ENCODE measurements at places on chromosomes 6 and 20.

DNA sequence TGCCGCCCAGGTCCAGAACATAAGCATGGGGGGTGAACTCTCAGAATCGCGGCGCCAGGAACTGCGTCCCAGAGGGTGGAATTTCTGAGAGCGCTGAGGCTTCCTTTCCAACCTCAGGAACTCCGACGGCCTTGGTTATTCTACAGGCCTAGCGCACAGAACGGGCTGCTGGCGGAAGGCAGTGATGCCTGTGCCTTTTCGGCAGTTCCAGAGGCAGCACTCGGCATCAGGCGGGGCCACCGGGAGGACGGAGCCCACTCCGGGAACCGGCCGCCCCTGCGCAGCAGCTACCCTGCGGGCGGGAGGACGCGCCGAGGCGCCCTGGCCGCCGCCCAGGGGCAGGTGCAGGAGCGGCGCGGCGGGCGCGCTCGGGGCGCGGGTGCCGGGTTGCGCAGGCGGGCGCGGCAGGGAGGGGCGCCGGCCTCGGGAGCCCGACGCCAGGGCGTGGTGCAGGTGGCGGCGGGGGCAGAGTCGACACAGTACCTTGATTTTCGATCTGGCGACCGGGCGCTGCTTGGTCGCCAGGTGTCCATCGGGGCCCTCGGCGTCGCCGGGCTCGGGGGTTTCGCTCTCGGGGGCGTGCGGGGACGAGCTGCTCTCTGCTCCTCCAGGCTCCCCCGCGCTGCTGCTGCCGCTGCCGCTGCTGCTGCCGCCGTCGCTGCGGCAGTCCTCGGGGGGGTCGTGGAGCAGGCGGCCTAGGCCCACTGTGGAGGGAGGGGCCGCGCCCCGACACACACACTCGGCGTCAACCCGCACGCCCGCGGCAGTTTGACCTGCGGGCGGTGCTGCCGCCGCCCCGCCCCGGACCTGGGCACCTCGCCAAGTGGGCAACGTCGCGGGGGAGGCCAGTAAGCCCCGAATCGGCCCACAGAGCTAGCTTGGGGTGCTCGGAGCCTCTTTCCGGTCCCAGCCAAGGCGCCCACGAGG lies 1.3 kb downstream of the OVOL2 start:
- DNase-seq: no peak

GRCh38 chr6:116797585-116797984 lies 31.3 kb downstream of the GPRC6A start:
- no peak for DNase-seq

DNA sequence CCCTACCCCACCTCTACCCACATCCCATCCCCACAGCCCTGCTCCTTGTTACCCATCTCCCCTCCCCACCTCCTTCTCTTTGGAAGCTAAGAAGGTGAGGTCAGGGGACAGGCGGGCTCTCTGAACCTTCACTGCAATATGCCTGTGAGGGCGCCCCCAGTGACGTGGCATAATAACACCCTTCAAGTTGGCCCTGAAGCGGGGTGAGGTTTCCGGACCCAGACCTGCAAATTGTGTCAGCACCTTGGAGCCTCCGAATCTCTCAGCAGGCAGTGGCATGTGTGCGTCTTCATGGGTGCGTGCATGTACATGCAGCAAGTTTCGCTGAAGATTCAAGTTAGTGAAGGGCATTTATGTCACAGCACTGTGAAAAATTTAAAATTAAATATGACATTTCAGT lies 114.6 kb downstream of the SOBP start:
- no peak for DNase-seq

GRCh38 chr6:69026243-69026642 lies 391.2 kb downstream of the ADGRB3 start:
- no peak for DNase-seq

GRCh38 chr6:158687506-158687905 lies 37.7 kb downstream of the SYTL3 start:
- DNase-seq: no peak

GRCh38 chr6:93318121-93318520 lies 101.2 kb downstream of the EPHA7 start:
- DNase-seq: no peak

GRCh38 chr6:38134704-38135088 lies 315.2 kb downstream of the ZFAND3 start:
- peak; percentile 27 for DNase-seq

DNA sequence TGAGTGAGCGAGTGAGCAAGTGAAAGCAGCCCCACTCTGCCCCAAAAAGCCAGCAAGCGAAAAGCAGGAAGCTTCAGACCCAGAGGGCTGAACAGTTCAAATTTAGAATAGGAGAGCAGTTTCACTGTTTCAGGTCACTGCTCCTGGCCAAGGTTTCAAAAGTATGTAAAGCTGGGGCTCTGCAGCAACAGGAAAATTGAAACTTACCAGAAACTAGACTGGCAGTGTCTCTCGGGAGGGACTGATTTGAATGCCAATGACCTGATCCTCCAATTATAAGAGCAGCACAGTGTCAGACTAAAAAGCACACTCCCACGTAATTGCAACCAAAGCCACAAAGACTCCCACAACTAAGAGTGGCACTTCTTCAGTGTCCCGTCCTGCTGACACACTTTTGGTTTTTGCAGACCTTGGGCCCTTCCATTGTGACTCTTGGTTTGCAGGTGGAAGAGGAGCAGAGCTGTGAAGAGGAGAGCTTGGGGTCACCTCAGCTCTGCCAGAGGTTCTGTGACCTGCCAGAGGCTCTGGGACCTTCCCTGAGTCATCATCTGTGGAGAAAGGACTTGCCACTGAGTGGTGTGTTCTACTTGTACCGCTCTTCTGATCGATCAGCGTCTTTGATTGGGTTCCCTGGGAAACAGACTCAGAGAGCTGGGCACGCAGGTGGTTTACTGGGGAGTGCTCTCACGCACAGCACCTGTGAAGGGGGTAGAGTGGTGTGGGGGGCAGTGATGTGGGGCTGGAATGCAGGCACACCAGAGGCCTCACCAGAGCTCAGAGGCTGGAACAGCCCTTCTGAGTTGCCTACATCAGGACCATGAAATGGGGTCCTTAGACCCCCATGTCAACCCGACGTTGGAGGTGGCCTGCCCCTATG lies 52.7 kb upstream of the PTGIS start:
- DNase-seq: no peak

DNA sequence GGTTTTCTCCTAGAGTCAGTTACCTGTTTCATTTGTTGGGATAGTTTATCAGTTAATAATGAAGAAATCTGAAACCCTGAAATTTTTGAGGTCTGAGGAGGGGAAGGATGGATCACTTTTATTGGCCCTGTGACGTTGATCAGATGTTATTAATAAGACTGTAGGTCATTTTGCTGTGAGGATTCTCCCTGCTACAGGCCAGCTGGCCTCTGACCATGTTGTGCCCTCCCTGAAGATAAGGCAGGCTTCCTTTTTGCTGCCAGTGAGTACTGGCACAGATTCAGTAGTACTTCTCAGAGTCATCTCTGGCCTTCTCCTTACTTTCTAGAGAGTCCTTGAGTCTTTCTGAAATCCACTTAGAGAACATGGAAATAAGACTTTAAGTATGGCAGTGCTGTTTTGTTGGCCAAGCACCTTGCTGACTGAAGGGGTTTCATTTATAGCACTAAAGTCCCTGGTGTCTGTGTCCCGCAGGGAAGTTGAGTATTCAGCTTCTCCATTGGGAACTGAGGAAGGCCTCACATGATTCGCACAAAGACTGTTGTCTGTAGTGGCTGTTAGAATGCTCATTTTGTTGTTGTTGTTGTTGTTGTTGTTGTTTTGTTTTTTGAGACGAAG lies 202.6 kb downstream of the DTNBP1 start:
- DNase-seq: no peak

- DNase-seq: no peak
Measured at GRCh38 chr6:72953971-72954381, 271.3 kb downstream of the KHDC1L start.

GRCh38 chr6:112253498-112253840 lies 898 bp downstream of the LAMA4 start:
- no peak for DNase-seq

DNA sequence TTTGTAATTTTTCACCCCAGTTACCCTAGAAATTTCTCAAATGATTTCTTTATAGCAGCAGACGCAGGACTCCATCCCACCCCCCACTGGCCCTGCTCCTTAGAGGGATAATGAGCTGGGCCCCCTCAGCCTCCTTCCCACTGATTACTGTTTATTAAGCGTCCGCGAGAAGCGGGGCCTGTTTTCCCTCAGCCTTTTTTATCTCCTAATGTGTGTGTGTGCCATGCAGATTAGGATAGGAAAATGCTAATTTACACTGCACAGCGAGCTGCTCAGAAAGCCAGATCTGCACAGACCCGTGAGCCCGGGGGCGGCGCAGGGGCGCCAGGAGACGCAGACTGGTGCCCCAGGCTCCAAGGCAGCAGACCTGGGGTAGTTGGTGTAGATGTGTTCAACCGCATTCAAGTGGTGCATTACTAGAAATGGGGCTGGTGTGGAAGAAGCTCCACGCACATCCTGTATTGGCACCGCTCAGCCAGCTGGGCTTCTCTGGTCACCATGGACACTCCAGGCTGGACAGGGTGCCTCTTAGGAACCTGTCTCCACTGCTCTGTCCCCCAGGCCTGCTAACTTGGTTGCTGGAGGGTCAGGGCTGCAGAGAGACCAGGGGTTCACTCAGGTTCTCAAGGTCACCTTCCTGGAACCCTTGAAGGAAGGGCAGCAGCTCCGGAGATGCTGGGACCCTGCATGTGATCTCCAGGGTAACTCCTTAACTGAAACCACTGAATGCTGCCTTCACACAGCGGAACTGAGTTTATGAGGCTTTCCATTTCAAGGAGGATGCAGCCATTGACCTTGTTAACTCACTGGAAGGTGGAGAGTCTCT lies 256.3 kb downstream of the ERMARD start:
- DNase-seq: peak; percentile 82

DNA sequence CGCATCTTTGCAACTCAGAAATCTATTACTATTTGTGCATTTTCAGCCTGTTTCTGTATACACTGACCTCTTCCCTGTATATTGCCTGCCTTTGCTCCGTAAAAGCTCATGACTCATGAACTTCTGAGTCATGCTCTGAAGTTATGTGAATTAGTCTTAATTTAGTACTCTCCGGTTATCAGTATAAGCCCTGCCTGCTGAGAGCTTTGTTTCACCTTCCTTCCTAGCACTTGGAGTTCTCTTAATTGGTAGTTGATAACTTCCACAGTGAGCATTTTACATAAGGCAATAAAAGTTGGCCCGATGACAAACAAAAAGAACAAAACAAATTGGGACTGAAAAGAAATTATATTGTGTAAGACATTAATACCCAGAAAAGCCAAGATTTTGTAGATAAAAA lies 231.4 kb downstream of the GJA1 start:
- DNase-seq: no peak

GRCh38 chr6:23663652-23664051 lies 462.4 kb upstream of the NRSN1 start:
- DNase-seq: no peak

GRCh38 chr6:27872642-27873020 lies 39.6 kb downstream of the OR2B2 start:
- DNase-seq: no peak

- no peak for DNase-seq
Measured at GRCh38 chr6:75368864-75369402, 84.3 kb upstream of the TMEM30A start.

- no peak for DNase-seq
Measured at GRCh38 chr6:39240155-39240757, 11.0 kb upstream of the KCNK5 start.

- DNase-seq: no peak
Measured at GRCh38 chr20:36205026-36205425, 31.3 kb upstream of the AAR2 start.

DNA sequence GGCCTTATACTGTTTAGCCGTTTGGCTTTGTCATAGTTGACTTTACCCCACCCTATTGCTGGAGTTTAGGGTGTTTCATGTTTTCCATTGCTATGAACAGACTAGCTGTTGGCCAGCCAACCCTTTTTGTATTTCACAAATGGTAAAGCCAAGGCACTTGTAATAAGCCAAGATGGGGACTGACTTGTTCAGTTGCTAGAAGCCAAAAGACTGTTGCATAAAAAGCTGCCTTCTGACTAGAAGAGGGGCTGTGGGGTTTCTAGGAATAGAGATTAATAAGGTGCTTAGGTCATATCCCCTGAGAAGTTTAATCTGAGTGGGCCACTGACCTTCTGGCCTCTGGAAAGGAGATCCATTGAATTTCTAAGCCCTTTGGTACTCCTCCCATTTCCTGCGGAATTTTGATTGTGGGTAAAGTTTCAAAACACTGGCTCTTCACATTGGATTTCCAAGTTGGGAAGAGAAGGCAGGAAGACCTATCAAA lies 211.1 kb downstream of the PLCB4 start:
- DNase-seq: no peak

DNA sequence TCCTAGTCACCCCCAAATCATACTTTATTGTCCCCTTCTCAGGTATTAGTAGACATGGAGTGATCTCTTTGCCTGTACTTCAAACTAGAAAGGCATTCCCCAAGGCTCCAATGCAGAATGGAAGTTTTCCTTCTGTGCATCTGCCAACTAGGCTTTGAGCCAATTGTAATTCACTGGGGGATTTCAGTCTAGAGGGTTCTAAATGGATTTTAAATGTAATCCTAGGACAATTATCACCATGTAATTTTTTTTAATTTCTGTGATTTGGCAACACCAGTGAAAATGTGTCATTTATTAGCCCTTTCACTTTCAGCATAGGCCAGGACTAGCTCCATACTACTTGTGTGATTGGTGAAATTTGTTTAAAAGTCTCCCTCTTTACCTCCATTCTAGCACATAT lies 557.6 kb upstream of the MARCKS start:
- DNase-seq: no peak

- DNase-seq: no peak
Measured at GRCh38 chr6:121297694-121298093, 36.6 kb downstream of the TBC1D32 start.

- no peak for DNase-seq
Measured at GRCh38 chr6:37251211-37251780, 6.3 kb upstream of the TBC1D22B start.

GRCh38 chr6:102340311-102340710 lies 946.8 kb downstream of the GRIK2 start:
- no peak for DNase-seq

- no peak for DNase-seq
Measured at GRCh38 chr6:163667372-163668060, 253.0 kb downstream of the QKI start.

DNA sequence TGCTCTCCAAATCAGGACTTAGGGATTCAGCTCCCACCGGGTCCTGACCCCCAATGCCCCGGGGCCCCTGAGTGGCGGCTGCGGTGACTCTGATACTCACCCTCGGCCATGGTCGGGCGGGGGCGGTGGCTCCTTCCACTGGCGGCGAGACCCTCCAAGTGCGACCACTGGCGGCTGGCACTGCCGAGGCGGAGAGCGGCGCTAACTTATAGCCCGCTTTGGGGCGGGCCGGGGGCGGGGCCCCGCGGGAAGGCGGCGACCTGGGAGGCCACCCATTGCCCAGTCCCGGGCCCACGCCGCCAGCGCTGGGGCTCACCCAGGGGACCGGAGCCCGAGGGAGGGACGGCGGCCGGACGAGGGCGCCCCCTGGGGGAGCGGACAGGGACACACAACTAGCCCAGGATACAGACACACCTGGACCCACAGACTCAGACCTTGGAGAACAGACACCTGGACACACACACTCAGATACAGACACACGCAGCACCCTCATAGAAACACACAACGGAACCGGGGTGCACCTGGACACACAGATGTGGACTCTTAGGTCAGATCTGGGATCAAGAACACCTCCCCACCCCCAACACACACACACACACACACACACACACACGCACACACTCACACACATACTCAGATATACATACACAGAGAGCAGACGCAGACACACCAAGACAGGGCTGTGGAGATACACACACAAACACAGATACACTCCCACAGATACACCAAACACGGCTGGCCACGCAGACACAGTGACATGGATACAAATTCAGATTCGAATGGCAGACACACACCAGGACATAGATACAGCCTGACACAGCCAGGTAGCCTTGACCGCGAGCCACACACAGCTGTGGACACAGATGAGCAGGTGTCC lies at the start of gene TGM2:
TGM2 (minus strand) TSS at position 182 of the 877 bp plus-strand sequence; CDS start at position 110, 72 bp downstream.
- no peak for DNase-seq

Measured in osteocyte (in vitro differentiated cells).